ENCODE measurements at places on chromosomes 12 and 14.

- no peak for DNase-seq
Measured at GRCh38 chr12:4045786-4046494, 172.7 kb upstream of the PARP11 start.

DNA sequence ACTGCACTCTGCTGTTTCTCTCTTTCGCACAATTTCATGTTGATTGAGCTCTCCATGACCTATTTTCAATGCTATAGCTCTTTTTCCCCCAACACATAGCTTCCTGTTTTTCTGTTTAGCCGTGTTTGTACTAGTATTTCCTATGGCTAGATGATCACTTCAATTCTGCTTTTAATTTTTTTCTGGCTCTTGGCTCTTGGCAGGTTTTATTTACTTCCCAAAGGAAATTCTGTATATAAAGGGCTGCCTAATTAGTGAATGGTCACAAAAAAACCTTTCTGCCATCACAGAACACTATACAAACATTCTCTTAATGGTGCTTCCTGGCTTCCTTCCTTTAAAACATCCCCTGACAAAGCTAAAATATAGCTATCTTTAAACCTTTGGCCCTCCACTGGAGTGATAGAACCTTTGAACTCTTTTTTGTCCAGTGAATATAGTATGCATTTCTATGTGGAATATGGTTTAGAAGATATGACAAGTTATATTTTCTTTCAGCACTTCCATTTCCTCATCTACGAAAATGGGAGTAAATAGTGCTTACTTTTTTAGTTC lies 88.2 kb downstream of the RASSF9 start:
- DNase-seq: no peak

DNA sequence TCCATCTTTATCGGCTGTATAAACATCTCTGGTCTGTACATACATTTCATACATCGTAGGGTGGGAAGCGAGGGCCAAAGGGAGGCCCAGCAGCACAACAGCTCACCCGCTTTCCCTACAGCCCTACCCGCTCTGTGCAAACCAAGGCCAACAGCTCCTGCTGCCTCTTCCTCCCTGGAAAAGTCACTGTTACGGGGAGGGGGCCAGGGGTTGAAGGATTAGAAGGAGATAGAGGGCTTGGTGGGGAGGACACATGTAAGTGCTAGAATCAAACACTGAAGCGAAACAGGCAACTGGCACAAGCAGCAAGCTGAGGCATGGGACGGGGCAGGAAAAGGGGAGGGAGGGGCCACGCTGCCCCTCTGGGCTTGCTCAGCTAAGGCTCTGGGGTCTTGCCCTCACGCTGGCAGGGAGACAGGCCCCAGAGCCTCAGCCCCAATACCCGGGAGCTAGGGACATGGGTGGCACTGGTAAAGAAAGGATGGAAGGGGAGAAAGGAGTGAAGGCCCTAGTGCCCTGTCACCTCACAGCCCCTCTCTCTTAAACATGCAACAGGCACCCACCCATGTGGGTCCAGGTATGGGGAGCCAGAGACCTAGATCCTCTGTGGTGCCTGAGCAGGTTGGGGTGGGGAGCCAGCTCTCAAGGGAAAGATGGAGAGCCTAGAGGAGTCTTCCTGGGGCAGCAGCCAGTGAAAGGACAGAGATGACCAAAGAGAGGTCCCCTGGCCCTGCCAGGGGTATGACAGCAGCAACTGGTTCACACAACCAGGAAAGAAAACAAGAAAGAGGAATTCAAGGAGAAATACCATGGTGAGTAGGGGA lies 14.4 kb downstream of the SPRYD3 start:
- DNase-seq: no peak

DNA sequence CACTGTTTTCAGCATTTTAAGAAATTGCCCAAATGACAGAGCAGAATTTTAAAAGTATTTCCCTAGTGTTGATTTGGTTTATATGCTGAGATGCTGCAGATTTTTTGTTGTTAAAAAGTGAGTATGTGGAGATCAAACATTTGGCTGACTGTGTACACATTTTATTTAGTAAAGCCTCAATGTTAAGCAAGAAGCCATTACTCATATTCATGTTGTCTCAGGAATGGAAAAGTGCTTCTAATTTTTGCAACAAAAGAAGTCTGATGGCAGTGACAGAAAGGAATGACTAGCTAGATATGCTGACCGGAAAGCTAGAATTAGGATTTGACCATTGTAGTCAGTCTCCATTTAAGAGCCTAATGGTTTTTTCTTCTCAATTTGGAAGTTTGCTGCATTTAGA lies 22.5 kb downstream of the SLC38A6 start:
- no peak for DNase-seq

DNA sequence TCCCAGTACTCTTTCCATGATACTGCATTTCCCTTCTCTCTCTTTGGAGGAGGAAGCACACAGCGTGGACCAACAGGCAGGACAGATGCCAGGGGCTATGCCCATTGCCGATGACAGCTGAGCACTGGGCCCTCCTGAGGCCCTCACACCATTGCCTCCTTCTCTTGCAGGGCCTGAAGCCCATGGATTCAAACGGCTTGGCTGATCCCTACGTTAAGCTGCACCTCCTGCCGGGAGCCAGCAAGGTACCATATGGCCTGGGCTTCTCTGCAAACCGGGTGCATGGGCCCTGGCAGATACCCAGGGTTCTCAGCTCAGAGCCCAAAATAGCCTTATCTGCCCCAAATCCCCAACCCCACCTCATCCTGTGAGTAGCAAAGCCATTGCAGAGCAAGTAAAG lies 25.2 kb upstream of the OAS1 start:
- DNase-seq: no peak

GRCh38 chr12:80681786-80682185 lies 25.6 kb upstream of the MYF6 start:
- DNase-seq: no peak

- DNase-seq: no peak
Measured at GRCh38 chr14:27528328-27528727, 930.5 kb upstream of the NOVA1 start.

- no peak for DNase-seq
Measured at GRCh38 chr14:95274874-95275273, 44.8 kb downstream of the CLMN start.

DNA sequence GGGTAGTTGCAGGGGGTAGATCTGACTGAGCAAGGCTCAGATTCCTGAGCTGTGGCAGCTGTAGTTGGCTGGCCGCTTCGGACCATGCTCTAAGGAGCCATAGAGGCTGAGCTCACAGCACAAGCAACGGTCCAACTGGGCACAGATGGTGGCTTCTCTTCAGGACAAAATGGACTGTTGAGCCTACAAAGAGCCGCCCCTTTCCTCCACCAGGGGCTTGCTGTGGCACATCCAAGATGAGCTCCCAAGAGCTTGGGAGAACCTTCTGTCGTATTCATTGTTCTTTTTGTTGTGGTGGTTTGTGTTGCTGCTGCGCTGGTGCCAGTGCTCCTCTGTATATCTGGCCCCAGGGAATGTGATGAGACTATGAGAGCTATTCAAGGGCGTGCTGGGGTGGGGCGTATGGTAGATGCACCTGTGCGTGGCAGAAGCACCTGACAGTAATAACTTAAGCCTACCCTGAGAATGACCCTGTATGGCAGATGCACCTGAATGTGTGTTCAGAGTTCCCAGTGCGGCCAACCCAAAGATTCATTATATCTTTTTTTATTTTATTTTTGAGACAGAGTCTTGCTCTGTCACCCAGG lies 17.8 kb upstream of the LGALS3 start:
- DNase-seq: no peak

DNA sequence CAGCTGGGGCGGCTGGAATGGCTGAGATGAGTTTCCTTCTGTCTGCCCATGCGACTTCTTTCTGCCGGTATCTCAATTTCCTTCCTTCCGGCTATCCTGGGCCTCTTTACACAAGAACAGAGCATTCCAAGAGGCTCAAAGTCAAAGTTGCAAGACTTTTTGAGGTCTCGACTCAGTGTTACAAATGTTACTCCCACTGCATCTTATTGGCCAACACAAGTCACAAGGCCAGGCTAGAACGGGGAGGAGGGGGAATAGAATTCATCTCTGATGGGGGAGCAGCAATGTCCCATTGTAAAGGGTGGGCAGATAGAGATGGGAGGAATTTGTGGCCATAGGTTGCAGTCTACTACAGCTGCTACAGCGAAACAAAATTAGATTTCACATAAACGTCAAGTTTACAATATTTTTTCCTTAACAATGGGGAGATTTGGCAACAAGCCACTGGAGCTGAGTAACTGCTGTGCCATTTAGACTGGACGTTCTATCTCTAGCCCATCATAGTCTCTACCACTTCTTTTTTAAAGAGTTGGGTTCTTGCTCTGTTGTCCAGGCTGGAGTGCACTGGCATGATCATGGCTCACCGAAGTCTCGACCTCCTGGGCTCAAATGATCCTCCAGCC lies 9.5 kb upstream of the NYNRIN start:
- no peak for DNase-seq

DNA sequence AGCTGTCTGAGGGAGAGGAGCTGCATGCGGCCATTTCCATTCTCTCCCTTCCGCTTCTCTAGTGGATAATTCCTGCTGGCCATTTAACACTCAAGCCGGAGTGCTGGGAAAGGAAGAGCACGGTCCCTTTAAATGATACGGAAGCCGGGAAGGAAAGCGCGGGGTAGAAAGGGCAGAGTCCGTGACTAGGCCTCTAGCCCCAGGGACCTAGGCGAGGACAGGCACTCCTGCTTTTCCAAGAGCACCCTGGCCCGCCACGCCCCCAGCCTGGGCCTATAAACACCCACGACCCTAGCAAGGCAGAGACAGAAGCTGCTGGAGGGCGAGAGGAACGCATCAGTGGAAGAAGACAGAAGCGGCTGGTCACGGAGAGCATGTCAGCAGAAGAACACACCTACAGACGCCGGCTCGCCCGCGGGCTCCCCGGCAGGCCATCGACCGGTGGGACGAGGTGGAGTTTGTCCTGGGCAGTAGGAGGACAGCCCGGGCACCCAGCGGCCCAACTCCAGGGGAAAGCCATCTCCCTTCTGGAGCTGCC lies 1206.6 kb upstream of the TMEM132C start:
- DNase-seq: no peak

DNA sequence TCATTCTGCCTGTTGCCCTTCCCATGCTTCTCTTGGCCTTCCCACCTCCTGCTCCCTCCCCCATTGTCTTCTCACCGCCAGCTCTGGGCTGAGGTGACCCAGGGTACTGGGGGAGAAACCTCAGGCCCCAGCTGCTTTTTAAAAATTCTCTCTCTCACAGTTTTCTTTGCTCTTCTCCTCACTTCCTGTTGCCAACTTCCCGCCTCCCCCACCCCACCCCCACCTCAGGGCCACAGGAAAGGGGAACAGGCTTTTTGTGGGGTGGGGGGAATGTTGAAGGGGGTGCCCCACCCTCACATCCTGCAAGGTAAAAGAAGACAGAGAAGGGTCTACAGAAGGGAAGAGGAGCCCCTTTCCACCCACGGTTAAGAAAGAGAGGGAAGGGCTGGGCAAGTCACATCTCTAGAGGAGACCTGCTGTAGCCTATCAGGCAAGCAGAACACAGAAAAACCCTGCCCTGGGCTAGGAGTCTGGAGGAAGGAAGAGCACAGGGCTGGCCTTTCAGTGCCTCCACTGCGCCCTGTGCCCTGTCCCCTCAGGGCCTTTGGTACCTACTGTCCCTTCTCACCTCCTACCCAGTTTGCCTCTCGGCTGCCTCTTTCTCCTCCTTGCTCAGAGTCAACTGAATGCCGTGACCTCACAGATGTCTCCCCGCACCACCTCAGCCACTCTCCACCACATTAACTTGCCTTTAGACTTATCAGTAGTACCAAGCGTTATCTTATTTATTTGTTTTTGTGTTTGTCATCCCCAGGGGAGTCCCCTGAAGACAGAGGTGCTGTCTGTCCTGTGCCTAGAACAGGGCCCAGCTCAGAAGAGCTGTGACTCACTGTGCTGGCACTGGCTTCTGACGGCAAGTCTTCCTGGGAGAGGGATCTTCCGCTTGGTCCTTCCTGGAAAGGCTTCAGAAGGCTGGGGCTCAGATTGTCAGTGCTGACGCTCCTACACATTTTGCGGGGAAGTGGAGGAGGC lies 1.7 kb downstream of the ARHGAP9 start:
- DNase-seq: no peak

DNA sequence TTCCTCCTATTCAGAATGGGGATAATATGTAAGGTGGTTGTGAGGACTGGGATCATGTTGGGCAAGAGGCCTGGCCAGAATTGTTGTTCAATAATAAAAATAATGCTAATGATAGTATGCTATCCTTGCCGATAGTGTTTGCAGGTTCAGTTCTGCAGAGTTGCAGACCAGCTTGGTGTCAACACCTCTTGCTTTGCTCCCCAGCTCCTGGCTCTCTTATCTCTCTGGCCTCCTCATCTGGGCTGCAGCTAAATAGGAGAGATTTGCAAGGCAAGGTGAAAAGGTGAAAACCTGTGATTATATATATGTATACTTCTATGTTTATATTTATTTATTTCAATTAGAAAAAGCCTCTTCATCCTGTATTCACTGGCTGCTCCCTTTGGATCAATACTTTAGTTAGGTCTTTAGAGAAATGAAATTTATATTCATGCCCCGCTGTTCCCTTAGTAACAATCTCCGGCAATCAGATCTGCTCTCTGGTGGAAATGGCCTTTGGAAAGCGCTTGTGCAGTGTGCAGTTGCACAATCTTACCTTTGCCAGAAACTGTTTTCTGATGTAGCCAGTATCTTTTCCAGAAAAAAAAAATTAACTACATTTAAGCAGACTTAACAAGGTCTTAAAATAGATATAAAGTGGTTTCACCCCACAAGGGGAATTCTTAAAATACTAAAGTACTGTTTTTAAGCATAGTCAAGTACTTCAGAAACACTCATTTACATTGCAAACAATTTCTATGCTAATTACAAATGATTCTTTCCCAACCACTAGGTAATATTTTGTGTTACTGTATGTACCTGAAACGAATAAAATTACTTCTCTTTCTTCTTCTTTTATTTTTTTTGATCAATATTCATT lies 19.1 kb upstream of the ACVR1B start:
- DNase-seq: no peak

- no peak for DNase-seq
Measured at GRCh38 chr12:5371631-5372030, 60.3 kb upstream of the NTF3 start.

- no peak for DNase-seq
Measured at GRCh38 chr14:32049361-32050088, 27.6 kb upstream of the ARHGAP5 start.

DNA sequence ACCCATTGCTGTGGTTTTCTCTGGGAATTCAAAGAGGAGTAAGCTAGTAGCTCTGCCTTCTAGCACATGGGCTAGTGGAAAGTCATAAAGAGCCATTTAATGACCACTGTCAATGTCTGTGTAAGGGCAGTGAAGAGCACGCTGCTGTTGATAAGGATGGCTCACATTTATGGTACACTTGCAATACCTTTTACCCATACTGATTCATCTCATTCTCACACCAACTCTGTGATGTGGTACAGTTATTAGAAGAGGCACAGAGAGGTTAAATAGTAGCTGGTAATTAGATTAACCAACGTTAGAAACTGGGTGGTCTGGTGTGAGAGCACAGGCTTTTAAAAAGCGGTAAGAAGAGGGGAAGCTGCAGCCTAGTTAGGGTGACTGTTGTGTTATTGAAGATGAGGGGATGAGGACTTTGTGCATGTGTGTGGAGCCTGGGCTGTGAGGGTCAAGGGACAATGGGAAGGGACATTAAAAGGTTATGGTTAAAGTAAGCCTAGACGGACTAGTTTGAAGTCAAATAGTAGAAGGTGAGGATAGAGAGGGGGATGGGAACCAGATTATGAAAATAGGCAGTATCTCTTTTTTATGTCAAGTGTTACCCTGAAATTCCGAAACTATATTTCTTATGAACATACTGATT lies 25.2 kb downstream of the RASSF3 start:
- DNase-seq: no peak

- no peak for DNase-seq
Measured at GRCh38 chr12:19200261-19200660, 70.7 kb downstream of the PLEKHA5 start.
